Adrenal gland (tissue), 19 donors: ENCODE measurements at places on chromosomes 1 and 21. TPM values are rescaled to one million over a fixed set of nuclear protein-coding genes. Genes with fewer than 3 reads are reported as not detected.

Gene FYB2
- polyA plus RNA-seq, result not detected

Gene C1orf185
- polyA plus RNA-seq, result not detected

GRCh38 chr1:226443439-226443838, 35.5 kb upstream of the PARP1 start:
- DNase-seq, result peak; percentile 59
- peaks cover 5% of the 10 kb centered on the region for H3K27me3 ChIP-seq
- no peak overlapping the region for H3K4me3 ChIP-seq
- H3K4me1 ChIP-seq, result no peaks in the 10 kb centered on the region
- no peak overlapping the region for H3K27ac ChIP-seq

DNA sequence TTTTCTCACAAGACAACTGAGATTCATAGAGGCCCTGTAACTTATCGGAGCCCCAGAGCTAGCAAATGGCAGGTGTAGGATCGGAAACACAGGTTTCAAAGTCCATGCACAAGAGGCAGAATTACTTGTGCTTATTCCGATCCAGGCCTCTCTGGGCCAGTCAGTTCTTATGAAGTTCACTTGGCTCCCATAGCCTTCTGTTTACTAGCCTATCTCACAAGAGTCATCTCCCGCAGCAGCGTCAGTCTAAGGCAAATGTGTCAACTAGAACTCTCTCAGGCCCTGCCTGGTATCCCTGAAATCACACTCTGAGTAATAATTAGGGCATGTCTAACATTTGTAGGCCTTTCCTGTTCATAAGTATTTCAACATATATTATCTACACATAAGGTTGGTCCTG, 43.3 kb downstream of the PHC2 start:
- no peak overlapping the region for H3K4me3 ChIP-seq
- H3K27ac ChIP-seq, result no peak overlapping the region
- no peaks in the 10 kb centered on the region for H3K36me3 ChIP-seq
- peaks cover 28% of the 10 kb centered on the region for H3K4me1 ChIP-seq
- H3K27me3 ChIP-seq, result no peaks in the 10 kb centered on the region
- peak; percentile 16 for DNase-seq

DNA sequence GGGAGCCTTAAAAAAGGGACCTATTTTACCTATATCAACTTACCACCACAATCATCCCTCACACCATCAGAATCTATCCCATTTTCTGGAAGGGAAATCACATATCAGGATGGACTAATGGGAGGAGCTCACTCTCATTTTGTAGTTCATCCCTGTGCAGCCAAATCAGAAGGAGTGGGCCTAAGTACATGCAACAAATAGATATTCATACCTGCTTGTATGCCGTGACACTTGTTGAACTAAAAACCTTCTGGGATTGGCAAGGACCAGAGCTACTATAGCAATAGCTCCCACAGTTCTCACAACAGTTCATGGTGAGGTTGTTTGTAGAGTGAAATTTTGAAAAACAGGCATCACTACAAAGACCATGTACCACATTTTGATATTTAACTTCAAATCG, 17.3 kb downstream of the ZMYM6 start:
- no peaks in the 10 kb centered on the region for H3K27me3 ChIP-seq
- no peak overlapping the region for H3K27ac ChIP-seq
- H3K4me3 ChIP-seq, result no peak overlapping the region
- no peak for DNase-seq
- no peaks in the 10 kb centered on the region for H3K4me1 ChIP-seq

Gene NBPF26
- 1.9 TPM for polyA plus RNA-seq

Gene CFHR3
- 0.59 TPM for polyA plus RNA-seq

Gene TCHH
- 0.05 TPM for polyA plus RNA-seq

DNA sequence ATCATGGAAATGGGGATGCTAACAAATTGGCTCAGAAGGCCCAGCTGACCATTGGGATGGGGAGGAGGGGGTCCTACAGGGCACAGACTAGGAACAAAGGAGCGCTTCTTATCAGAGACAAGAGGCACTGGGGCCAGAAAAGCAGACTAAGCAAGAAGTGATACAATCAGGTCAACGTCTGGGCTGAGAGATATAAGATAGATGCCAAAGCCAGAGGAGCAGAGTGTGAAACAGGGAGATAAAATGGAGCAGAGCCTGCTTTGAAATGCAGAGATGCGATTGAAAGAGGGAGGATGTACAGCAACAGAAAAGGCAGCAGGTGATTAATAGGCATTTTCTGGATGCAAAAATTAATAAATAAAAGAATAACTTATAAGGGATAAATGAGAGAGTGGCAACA, 127.5 kb upstream of the SAMSN1 start:
- H3K4me1 ChIP-seq, result no peaks in the 10 kb centered on the region
- DNase-seq, result no peak
- no peak overlapping the region for H3K4me3 ChIP-seq
